ENCODE measurements at places on chromosomes 1 and 21. TPM values are rescaled to one million over a fixed set of nuclear protein-coding genes. Genes with fewer than 3 reads are reported as not detected.
A peak's percentile ranks its signal among the peaks of the same experiment; 100 is the strongest.

DNA sequence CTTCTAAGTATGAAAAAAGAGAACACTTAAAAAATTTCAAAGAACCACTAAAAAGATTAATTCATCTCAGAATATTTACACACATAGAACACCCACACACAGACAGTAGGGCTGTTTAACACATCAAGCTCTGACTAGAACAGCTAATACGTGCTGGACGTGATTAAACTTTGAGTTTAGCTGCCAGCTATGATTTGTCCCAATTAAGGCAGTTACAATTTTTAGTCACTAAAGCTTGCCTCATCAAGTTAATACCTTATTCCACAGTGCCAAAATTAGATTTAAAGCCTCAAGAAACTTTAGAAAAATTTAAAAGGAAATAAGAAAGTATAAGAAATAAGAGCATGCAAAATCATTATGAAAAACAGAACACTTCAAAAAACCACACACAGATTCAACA, 18.9 kb downstream of the SLC16A1 start:
- peak; percentile 60 for DNase-seq

- no peak for DNase-seq
These were observed 18.8 kb upstream of the HSD3B1 start for GRCh38 chr1:119488216-119488615.

Gene NTMT2
- not detected for total RNA-seq

Gene KCNK2
- not detected for total RNA-seq

Gene MPL
- total RNA-seq: not detected

Gene RNF207
- total RNA-seq: not detected

All from Karpas-422 (cell line).